HT-29 (cell line): ENCODE measurements at places on chromosomes 6 and 20.

GRCh38 chr6:23349521-23350147, 776.4 kb upstream of the NRSN1 start:
- peak; percentile 12 for DNase-seq

DNA sequence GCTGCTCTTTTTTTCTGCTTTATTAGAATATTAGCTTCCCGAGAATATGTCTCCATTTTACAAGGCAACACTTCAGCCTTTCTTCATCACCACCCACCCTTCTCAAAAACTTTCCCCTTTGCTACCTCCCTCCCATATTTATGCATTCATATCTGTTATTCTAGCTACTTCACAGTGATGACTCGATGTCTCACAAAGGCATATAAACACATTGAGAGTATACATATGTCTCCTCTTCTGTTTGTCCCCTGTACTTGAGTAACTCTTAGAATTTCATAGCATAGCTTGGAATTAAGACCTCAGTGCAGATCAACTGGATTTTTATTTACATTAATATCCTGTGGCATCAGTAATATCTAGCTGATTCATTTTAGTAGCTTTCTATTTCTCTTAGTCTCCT, 6.5 kb downstream of the RNF144B start:
- DNase-seq, result no peak

GRCh38 chr6:166456395-166457156, 73.8 kb upstream of the MPC1 start:
- DNase-seq, result peak; percentile 62

GRCh38 chr6:169558774-169559441, 142.9 kb downstream of the WDR27 start:
- no peak for DNase-seq

GRCh38 chr6:17972978-17973622, 14.3 kb downstream of the KIF13A start:
- no peak for DNase-seq

DNA sequence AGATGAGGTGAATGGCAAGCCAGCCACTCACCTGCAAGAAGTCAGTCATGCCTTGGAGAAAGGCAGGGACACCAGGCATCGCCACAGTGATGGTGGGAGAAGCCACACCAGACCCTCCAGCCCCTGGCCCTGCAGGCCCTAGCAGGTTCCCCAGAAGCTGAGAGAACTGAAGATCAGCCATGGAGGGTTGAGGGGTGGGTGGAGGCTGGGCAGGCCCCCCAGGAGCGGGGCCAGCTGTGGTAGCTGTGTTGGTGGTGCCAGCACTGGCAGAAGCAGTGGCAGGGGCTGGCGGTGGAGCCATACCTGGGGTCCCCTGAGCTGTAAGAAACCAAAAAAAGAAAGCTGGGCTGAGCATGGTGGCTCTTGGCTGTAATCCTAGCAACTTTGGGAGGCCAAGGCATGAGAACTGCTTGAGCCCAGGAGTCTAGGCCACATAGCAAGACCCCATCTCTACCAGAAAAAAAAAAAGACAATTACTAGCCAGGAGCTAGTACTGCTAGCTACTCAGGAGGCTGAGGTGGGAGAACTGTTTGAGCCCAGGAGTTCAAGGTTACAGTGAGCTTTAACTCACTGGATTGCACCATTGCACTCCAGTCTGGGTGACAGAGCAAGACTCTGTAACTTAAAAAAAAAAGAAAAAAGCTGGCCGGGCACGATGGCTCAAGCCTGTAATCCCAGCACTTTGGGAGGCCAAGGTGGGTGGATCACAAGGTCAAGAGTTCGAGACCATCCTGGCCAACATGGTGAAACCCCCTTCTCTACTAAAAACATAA, 9.5 kb downstream of the BAG6 start:
- no peak for DNase-seq

DNA sequence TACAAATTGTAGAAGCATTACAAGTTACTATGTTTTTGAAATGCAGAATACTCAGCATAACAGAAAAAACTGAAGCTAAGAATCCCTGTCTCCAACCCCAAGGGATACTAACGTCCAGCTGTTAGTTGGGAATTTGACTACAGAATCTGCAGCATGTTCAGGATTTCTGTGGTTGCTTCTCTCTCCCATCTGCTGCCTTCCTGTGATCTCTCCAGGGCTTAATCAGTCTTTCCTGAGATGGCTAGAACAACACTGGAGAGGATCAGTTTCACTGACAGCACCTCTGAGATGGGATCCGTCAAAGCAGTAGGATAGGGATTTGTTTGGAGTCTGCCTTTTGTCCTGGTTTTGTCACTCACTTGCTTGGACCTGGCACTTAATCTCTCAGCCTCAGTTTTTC, 73.3 kb upstream of the NUP153 start:
- DNase-seq, result no peak

DNA sequence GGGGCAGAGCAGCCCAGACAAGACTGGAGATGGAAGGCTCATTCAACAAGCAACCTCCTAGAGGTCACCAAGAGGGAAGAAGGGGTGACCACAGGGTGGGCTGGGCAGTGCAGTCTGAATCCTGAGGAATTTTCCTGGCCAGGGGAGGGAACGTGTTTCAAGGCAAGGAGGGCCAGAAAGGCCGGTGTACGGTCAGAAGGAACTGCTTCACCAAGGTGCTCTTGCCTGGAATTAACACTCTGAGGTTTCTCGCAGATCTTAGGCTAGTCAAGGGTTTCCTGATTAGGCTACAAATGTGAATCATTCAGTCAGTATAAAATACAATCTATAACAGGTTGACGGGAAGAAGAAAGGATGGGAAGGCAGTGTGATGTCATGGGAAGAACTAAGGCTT, 199.3 kb downstream of the LRFN2 start:
- no peak for DNase-seq

DNA sequence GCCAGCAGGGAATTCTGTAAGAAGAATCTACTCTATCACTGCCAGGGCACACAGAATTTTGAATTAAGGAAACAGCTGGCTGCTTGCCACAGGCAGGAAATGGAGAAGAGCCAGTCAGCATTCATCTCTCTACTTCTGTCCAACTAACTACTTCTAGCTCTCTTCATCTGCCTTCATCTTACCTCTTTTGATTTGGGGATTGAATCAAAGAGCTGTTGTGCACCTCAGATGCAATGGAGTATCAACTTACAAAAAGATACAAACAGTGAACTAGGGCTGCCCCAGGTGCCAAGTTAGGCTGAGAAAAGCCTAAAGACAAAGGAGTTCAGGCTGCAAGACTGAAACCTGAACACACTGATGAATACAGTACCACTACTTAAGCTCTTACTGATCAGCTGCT, 82.0 kb downstream of the PTPRK start:
- no peak for DNase-seq

- DNase-seq, result peak; percentile 38
Observed at GRCh38 chr20:38303908-38304379, at the start of gene BPI. Gene BPI (plus strand): TSS chr20:38304156. CDS start chr20:38304224, 68 bp downstream.

DNA sequence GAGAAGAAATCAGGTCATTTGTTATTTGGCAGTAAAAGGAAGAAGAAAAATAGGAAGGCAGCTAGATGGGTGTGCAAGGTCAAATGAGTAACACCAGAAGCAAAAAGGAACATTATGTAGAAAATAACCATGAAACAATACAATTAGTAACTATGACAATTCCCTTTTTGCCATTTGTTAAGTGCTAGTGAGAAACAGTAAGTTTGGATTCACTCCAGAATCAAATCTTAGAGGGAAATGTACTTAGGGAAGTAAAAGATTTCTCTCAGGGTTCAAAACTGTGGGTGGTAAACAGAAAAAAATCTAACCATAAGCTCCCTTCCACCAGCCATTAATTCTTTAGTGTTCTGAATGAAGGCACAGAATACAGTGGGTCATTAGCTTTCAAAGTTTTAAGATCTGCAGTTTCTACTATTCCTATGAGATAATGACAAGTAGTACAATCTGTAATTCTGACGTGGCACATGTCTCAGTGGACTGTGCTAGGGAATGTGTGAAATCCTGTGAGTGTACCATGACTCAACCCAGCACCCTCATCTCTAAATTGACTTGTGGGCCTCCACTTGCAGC, 17.1 kb downstream of the REPS1 start:
- no peak for DNase-seq

- DNase-seq, result peak; percentile 26
Observed at GRCh38 chr6:162638931-162639574, 88.5 kb downstream of the PRKN start.

DNA sequence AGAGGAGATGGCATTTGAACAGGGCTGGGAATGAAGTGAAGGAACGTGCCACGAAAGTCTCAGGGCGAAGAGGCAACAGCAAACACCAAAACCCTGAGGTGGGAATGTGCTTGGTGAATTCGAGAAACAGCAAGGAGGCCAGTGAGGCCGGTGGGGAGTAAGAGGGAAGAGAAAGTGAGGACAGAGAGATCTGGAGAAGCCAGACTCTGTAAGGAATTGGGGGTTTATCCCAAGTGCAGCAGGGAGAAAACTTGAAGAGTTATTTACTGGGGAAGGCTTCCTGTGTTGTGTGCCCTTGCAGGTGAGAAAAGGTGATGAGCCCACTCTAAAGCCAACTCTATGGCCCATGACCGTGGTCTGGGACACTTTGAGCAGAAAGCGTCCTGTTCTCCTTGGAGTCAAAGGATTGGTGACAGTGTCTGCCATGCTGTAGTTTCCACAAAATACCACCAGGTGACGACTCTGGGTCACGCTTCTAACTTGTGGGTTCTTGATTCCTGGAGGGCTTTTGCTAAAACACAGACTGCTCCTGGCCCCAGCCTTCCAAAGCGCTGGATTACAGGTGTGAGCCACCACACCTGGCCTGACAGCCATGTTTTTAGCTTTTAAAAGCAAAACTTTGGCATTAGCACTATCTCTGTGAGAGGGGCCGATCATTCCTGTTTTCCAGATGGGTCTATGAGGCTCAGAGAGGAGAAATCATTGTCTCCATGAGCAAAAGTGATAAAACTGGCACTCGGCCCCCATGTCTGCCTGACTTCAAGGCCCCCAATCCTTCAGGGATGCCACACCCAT, 18.0 kb upstream of the CSNK2A1 start:
- peak; percentile 87 for DNase-seq

DNA sequence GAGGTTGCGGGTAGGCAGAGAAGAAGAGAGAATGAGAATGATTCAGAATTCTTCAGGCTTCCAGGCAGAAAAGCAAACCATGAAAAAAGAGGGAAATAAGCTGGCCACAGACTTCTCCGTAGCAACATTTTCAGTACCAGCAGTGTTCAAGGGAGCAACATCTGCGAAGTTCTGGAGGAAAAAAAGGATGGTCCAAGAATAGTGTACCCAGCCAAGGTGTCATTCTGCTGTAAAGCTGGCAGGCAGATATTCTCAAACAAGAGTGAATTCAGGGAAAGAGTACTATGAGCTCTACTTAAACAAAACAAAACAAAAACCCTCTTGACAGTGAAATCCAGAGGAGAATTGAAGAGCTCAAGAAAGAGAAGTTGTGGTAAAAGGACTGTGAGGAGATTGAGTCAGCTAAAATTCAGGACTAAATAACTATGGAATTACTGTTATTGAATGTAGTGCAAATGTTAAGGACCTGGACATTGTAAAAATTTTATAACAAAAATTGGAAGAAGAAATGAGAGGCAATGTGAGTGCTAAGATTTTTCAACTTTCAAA, 86.5 kb downstream of the ATRN start:
- DNase-seq, result no peak
